Heart right ventricle (tissue), 16 donors: ENCODE measurements at places on chromosomes 5 and 9. TPM values are rescaled to one million over a fixed set of nuclear protein-coding genes. Genes with fewer than 3 reads are reported as not detected.
A peak's percentile ranks its signal among the peaks of the same experiment; 100 is the strongest.

PCDHA9 gene
- total RNA-seq = not detected

MATR3 gene
- total RNA-seq = 193 TPM

MED7 gene
- total RNA-seq = 9.1 TPM

DUSP1 gene
- total RNA-seq = 193 TPM

GPR150 gene
- total RNA-seq = not detected

SELENOP gene
- total RNA-seq = 169 TPM

SLC25A25 gene
- total RNA-seq = 4.8 TPM

GRCh38 chr9:108108280-108108851 lies 618.8 kb upstream of the KLF4 start:
- DNase-seq = no peak

- no peak for DNase-seq
These were observed 536.1 kb downstream of the CAAP1 start for GRCh38 chr9:26356491-26356890.

GRCh38 chr5:54991416-54991815 lies 6.0 kb upstream of the ESM1 start:
- DNase-seq = no peak

DNA sequence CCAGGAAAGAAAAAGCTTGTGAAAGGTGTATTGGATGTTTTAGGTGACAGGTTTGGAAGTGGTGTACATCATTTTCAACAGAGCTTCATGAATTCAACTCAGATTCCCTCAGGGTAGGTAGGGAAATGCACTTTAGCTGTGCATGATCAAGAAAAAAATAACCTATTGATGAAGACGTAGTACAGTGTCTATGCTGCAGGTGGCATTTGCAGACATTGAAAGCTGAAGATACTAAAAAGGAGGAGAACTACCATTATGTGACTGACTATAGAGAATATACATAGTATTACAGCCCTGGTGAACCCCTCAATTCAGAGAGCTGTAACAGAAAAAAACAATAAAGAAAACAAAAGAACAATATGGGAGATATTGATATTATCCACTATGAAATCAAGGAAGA lies 2344.7 kb upstream of the ACO1 start:
- DNase-seq = no peak

DNA sequence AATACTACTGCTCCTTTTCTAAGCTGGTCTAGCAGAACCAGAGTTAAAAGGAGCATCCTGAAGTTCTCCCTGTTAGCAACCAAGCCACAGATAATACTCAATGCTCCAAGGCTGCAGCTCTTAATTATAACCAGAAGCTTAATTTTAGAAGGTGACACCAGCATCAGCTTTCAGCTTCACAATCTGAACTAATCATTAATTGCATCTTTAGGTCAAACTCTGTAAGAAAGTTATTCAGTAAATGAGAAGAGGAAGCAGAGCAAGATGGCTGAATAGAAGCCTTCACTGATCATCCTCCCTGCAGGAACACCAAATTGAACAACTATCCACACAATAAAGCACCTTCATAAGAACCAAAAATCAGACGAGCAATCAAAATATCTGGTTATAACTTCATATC lies 38.5 kb downstream of the APBA1 start:
- DNase-seq = no peak

- DNase-seq = no peak
These were observed 7.4 kb downstream of the OTULINL start for GRCh38 chr5:14588758-14589543.

DNA sequence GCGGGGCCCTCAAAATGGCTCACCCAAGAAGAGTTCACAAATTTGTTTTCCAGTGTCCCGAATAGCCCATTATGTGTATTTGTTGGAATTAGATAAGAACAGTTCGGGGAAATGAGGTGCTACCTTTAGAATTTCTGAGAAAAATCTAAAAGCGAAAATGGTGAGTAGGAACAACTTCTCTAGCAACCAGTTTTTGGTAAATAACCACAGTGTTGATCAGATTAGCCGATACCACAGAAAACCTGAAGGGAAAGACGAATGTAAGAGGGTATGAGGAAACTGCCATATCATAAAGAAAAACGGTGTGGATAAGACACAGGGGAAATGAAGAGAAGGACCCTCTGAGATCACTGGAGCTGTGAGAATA lies 31.0 kb downstream of the ADAM19 start:
- no peak for DNase-seq

- no peak for DNase-seq
These were observed 44.7 kb downstream of the DIAPH1 start for GRCh38 chr5:141574122-141574510.

DNA sequence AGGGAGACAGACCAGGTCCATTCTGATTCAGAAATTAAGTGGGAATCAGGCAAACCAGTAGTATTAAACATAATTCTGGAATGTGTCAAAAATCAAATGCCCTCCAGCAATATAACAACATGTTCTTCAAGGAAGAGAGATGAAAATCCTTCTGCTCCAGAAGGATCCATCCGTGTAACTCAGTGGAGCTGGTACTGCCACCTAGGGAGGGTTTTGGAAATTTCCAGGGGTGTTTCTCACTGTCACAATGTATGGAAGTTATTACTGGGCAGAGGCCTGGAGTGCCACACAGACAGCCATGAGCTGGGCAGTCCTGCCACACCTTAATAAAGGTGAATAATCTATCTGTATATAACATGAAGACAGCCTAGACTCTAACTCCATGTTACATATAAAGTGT lies 87.5 kb downstream of the TTLL11 start:
- DNase-seq = no peak

GRCh38 chr9:130453487-130453886 lies 8.7 kb downstream of the ASS1 start:
- DNase-seq = peak; percentile 53

DNA sequence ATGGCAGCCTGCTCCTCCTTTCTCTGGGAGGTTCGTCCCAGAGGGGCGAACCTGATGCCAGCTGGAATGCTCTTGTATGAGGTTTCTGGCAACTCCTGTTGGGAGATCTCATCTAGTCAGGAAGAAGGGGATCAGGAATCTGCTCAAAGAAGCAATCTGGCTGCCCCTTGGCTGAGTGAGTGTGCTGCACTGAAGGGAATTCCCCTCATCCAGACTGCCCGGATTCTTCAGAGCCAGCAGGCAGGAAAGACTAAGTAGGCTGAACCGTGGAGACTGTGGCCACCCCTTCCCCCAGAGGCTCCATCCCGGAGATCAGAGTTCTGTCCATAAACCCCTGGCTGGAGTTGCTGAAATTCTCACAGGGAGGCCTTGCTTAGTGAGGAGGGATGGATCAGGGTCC lies 476.0 kb downstream of the CSNK1G3 start:
- DNase-seq = no peak

GRCh38 chr5:149731617-149732323 lies 1.7 kb downstream of the PPARGC1B start:
- peak; percentile 90 for DNase-seq

DNA sequence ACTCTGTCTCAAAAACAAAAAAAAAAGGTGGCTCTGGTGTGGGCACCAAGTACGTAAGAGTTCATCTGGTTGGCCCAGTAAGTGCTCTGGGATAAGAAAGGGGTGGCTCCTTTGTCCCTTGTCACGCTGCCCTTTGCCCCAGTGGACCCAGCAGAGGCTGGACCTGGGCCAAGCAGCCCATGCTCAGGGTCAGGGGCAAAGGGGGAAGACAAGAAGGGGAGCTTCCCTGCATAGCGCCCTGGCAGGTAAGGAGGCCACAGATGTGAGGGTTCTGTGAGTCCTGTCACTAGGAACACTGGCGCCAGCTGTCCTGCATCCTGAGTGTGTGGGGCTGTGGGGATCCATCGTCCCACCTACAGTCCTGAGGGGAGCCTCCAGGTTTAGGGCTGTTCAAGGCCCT lies 65.3 kb downstream of the GADD45G start:
- DNase-seq = no peak

DNA sequence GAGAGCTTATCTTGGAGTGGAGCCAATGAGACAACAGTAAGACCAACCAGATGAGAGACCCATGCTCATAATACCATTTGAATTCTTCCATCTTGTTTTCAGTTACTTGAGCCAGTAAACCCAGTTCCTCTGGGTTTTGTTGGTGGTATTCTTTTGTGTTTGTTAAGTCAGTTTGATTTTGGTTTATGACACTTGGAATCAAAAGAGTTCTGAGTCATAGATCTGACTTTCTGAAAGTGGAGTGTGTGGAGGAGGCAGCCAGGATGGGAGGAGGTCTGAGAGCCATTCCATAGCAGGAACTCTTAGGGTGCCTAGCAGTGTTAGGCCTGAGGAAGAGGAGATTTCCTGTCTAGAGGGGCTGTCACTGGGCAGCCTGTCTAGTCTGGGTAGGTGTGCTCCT lies 24.6 kb upstream of the PANK3 start:
- DNase-seq = no peak

- DNase-seq = no peak
These were observed 183.3 kb downstream of the CACNA1B start for GRCh38 chr9:138060881-138061280.

- DNase-seq = no peak
These were observed 61.1 kb downstream of the EGFLAM start for GRCh38 chr5:38319491-38319890.

GRCh38 chr9:114007991-114008666 lies 70.0 kb downstream of the AMBP start:
- DNase-seq = peak; percentile 2

- DNase-seq = no peak
These were observed 16.9 kb downstream of the PCSK5 start for GRCh38 chr9:75907329-75907728.

DNA sequence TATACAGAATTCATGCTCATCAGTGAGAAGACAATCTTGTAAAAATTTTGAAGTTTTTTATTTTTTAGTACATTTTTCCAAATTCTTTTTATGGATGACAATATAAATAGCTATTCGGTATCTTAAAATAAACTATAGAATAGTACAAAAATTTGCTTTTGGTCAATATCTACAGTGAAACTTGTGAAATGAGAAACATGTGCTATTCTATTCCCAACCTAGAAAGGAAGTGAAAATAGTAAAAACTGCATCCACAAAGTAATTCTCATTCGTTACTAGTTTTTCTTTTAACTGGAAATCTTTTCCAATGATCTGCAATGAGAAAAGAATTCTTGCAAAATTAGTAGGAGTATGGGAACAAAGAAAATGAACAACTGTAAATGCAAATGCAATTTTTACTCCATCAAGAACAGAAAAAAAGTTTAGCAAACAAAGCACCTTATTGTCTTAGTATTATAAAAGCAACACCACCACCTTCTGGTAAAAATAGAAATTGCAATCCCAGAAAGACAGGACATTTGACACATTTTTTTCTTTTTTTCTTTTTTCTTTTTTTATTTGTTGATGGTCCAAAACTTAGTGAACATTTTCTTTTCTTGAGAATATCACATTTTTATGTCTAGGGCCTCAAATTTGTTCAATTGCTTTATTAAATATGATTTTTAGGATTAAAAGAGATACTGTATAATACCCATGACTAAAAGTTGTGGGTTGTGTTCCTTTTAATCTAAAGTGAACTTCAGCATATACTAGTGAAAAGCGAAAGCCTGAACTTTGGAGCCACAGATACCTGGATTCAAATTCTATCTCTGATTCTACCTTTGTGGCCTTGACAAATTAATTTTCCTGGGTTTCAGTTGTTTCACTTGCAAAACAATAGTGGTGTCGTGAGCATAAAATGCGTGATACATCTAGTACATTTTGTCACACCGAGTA lies 72.3 kb downstream of the SLCO4C1 start:
- no peak for DNase-seq

- no peak for DNase-seq
These were observed 2062.2 kb upstream of the CDH6 start for GRCh38 chr5:29131285-29131684.

- DNase-seq = peak; percentile 48
These were observed 103.0 kb upstream of the ERCC6L2 start for GRCh38 chr9:95772320-95773052.

- DNase-seq = no peak
These were observed 189.5 kb downstream of the ACTL7B start for GRCh38 chr9:108666240-108666784.

- DNase-seq = no peak
These were observed 109.3 kb upstream of the DHFR start for GRCh38 chr5:80763873-80764647.

DNA sequence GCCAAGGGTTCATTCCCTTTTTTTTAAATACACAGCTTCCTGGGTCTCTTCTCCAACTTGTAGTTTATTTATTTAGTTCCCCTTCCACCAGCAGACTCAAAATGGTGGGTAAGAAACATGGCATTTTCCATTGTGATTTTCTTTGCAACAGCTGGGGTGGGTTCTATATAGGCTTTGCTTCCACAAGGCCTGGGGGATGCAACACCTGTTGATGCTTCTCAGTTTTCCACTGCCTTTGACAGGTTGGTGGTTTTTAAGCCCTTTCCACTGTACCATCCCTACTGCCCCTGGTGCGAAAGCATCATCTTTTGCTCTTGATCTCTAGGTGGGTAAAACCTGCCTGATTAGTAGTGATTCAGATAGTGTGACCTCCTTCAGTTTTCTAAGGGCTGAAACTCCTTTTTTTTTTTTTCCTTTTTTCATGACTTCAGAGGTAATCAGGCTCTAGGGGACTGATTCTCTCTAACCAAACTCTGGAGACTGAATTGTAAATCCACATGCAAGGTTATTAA lies 8.5 kb downstream of the KDM3B start:
- DNase-seq = no peak

DNA sequence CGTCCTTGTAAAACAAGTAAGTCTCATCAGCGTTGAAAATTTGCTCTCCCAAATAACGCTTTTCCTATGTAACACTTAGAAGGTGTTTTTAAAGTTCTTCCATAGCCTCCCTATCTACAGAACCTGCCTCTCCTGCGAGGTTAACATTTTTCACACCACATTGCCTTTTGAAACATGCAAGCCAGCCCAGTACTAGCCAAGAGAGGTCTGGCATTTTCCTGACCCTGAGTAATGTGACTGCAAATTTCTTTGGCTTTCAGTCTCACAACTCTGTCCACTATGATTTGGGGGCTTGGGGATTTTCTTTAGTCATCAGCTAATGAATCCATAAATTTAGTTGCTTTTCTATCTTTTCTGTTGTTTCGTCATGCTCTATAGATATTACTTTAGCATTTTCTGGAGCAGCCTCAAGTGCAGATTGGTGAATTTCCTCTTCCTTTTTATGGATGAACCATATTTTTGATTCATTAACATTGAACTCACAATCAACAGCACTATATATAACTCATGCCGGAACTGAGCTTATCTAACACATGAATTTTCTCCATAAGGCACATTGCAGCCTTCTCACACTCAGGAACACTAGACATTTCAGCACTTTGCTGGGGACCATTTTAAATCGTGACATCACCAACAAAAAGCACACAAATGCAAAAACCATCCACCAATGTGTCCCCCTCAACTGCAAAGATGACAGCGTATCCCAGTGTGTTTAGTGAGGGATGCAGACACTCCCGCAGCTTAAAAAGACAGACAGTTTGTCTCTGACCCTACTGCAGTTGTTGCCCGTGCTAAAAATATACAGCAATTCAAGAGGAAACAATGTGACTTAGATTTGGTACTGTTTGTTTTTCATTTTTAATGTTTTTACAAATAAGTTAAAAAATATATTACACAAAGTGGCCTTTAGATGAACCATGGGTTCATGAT lies 77.2 kb upstream of the SPATA31C2 start:
- no peak for DNase-seq

DNA sequence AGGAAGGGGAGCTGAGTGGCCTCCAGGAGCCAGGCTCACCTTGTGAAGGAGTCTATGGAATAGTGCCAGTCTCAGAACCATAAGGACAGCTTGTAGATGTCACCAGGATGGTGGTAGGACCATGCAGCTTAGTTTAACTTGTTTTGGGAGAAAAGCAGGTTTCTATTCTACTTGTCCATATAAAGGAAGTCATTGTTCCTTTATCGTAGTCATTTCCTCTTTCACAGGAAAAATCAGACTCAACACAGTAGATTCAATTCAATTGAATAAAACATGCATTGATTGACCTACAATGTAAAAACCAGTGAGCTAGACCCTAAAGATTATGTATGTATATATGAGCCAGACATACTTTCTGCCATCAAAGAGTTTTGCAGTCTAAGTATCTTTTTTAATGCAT lies 53.3 kb downstream of the MEGF10 start:
- no peak for DNase-seq
